ENCODE measurements at places on chromosomes 6 and 20.

DNA sequence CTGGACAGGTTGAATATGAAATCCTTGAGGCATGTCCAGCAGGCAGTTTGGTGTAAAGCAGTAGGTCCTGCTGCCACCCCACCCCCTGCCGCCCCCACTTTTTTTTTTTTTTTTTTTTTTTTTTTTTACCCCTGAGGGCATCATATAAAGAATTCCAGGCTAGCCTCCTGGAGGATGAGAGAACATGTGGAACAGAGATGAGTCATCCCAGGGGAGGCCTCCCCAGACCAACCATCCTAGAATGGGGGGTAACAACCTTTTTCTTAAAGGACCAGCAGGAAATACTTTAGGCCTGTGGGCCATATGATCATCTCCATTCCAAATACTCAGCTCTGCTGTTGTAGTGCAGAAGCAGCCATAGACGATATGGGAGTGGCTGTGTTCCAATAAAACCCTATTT is 170.9 kb downstream of the GJA10 start:
- DNase-seq: no peak

GRCh38 chr6:168690271-168690670 is 249.3 kb downstream of the SMOC2 start:
- DNase-seq: no peak

DNA sequence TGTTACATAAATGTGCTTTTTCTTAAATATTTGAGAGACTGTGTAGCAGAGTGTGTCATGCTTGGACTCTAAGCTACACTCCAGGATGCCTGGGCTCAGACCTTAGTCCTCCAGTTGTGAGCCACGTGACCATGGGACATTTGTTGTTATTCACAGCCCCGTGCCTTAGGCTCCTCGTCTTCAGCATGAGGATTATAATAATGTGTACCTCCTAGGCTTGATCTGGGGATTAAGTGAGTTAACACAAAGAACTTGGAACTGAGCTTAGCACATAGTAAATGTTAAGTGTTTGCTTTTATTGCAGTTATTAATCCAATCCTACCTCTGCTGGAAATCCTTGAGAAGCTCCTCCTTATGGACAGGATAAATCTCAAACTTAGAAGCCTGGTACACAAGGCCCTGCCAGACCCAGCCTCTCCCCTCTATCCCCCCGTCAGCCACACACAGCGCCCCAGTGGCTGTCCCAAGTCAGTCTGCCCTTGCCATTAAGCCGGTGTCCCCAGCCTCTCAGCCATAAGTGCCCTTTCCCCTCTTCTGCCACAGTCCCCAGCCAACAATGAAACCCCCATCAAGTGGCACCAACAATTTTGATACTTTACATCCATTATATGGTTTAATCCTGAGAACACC is 177.5 kb downstream of the TMEM242 start:
- DNase-seq: no peak

- no peak for DNase-seq
Measured at GRCh38 chr20:43397147-43397546, 60.5 kb upstream of the SRSF6 start.

GRCh38 chr6:49849213-49849907 is 17.0 kb downstream of the CRISP1 start:
- DNase-seq: peak; percentile 36

GRCh38 chr20:17972121-17972520 is 3.3 kb downstream of the MGME1 start:
- no peak for DNase-seq

DNA sequence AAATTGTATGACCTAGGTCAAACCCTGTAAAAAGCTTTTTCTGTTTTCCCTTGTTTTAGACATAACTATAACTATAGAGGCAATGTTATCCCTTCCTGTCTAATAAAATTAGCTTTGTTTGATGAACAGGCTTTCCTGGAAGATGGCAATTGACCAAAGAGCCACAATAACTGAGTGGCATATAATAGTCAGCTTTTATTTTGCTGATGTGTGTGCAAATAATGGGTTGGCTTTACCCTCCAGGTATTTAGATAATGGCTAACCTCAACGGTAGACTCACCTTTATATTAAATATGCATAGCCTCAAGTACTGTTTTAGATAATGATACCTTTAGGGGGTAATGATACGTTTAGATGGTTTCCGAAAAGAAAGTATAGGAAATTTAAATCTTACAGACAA is 15.0 kb downstream of the TBXT start:
- no peak for DNase-seq

DNA sequence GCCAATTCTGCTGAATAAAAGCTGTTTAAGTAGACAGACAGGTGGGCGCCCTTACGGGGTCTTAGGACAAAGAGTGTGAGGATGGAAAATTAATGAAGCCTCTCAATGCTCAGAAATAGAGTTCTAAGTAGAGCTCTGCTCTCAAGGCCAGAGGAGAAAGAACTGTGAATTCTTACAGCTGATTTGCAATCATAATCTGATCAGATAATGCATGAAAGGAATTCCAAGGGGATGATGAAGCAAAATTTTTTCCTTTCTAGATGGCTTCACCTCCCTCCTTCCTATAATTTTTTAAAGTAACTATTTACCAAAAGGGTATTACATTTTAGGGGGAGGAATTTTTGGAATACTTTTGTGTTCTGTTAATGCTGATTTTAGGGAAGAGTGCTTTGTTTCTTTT is 308.1 kb upstream of the HS3ST5 start:
- DNase-seq: no peak

DNA sequence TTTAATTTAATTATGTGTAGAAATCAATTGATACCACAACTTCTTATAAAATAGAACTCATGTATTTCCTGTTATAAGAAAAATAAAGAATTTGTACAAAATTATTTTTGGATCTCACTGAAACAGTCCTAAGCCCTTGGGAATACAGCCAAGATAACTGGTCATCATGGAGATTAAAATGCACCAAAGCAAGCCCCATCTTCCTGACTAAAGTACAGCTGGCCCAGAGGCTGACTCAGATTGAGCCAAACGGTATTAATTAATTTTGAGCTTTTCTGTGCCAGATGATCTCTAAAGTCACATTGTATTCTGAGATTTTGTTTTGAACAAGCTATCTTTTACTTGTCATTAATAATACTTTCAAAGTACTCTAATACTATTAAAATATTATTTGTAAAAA is 978.5 kb downstream of the TBC1D32 start:
- no peak for DNase-seq

DNA sequence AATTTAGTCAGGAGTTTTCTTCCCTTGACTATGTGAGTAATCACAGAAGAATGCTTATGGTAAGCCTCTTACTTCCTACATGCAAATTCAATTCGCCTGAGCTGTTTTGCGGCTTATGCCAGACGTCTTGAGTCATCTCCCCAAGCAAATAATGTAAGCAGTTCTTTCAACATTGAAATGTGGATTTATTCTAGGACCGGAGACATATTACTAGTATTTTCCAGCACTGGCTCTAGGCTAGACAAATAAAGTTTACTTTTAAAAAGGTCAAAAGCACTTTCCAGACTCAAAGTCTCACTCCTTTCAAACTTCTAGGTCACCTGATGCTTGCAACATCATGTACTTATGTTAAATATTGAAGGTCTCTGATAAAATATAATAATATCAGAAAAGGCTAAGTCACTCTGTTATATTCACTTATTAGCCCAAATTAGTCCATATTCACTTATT is 38.1 kb upstream of the NOX3 start:
- DNase-seq: peak; percentile 39

GRCh38 chr6:110590821-110591351 is 114.5 kb upstream of the SLC22A16 start:
- DNase-seq: peak; percentile 42

- no peak for DNase-seq
Measured at GRCh38 chr6:132902901-132903300, 88.5 kb downstream of the RPS12 start.

DNA sequence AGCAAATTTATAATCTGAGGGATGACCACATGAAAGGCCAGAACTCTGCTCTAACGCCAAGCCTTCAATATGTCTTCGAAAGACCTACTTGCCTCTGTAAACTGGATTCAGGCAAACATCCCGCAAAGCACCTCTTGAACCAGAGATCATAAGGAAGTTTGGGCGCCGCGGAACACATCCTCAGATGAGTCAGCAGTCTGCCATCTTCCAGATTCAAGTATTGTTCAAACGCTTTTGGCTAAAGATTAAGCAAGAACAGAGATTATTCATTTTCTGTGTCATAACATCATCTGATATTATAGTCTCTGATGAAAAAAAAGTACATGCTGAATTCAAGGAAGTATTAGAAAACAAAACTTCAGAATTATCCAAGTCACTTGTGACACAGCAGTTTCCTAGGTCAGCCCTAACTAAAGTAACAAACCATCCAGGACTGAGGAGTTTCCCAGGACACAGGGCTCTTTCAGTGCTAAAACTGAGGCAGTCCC is 20.8 kb downstream of the TBC1D7 start:
- no peak for DNase-seq

GRCh38 chr6:134830940-134831339 is 119.0 kb downstream of the ALDH8A1 start:
- DNase-seq: no peak

GRCh38 chr6:17448165-17448564 is 54.8 kb downstream of the CAP2 start:
- no peak for DNase-seq

Measured in GM10248 (cell line).